ENCODE measurements at places on chromosomes 2 and 18.

DNA sequence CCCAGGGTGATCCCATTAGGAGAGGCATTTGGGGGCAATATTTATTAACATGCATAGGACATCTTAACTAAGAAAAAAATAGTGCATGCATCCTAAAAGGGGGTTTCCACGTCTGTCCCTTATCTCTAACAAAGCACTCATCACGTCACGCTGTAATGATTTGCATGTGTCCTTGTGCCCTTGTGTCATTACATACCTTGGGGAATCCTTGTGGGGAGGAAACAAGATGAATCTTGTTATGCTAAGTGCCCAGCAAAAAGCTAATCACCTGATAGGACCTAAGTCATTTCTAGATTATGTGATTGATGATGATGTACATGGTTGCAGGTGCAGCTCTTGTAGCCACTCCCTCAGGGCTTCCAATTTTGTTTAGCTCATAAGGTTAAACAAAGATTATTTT is 250.9 kb downstream of the FBXO15 start:
- no peak for DNase-seq

DNA sequence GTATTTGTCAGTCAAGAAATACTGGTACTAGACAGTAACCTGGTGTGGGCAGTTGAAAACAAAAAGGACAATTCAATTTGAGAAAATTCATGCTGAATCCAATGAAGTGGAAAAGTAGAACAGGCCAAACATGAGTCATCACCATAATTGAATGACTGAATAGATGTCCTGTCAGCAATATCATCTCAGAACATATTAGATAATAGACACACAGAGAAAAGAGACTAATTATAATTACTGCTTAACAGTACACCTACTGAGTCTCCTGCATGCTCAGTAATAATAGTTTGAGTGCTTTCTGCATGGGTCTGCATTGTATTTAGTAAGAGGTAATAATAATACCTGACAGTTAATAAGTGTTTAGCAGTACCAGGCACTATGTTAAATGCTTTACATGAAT is 138.6 kb upstream of the ZC3H15 start:
- no peak for DNase-seq

DNA sequence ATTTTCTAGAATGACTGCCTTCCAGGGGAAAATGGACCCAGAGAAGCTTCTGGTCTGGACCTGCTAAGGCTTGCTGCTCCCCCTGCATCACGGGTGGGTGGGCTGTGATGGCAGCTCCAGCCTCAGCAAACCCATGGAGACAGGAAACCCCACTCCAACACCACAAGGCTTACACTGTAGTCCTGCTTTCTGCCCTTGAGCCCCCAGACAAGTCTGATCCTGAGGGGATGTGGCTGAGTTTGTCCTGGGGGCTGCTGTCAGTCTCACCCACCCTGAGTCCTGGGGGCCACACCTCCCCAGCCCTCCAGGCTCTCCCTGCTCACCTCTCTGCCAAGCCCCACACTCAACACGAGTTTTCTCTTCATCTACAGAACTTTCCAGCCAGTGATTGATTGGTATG is 279.4 kb downstream of the EIPR1 start:
- no peak for DNase-seq

GRCh38 chr2:165778653-165779451 is 15.2 kb downstream of the GALNT3 start:
- no peak for DNase-seq

- DNase-seq = no peak
Observed at GRCh38 chr2:88658326-88658725, 31.1 kb upstream of the EIF2AK3 start.

GRCh38 chr2:85994897-85995647 is 106.3 kb upstream of the ST3GAL5 start:
- DNase-seq = no peak

DNA sequence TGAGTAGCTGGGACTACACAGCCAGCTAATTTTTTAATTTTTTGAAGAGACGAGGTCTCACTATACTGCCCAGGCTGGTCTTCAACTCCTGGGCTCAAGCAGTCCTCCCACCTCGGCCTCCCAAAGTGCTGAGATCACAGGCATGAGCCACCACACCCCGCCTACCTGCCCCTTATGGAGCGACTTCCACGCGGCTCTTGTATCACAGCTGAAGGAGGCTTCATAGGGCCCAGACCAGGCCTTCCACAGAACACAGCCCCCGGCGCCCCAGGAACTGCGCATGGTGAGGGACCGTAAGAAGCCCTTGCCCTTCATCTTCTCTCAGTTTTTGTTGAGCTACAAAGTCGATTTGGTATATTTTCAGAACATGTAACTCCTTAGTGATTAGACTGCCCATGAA is 220.3 kb downstream of the KLHL29 start:
- no peak for DNase-seq

- DNase-seq = no peak
Observed at GRCh38 chr2:44934038-44934982, 7.2 kb upstream of the SIX3 start.

DNA sequence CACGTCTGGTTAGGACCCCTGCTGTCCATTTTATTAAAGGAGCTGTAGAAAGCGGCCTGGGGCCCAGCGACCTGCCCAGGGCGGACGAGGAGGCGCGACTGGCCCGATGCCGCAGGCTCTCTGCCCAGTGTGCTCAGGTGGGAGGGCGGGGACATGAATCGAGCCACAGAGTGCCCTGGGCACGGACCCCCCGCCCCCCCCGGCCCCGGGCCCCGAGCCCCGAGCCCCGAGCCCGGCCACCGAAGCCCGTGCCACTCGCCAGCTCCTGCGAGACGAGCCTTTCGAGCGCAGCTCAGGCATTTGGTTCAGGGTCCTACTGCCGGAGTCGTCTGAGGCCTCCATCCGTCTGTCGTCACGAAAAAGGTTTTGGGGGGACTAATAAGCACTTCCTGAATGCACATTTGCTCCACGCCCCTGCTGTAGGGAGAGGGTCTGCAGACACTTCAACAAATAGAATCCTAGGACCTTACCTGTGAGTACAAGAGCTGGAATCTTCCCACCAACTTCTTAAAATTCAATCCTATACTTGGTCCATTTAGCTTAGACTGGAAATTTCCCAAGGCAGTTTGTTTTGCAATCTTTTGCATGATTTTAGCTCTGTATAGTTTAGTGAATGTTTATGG is 602 bp upstream of the ADAM17 start:
- no peak for DNase-seq

DNA sequence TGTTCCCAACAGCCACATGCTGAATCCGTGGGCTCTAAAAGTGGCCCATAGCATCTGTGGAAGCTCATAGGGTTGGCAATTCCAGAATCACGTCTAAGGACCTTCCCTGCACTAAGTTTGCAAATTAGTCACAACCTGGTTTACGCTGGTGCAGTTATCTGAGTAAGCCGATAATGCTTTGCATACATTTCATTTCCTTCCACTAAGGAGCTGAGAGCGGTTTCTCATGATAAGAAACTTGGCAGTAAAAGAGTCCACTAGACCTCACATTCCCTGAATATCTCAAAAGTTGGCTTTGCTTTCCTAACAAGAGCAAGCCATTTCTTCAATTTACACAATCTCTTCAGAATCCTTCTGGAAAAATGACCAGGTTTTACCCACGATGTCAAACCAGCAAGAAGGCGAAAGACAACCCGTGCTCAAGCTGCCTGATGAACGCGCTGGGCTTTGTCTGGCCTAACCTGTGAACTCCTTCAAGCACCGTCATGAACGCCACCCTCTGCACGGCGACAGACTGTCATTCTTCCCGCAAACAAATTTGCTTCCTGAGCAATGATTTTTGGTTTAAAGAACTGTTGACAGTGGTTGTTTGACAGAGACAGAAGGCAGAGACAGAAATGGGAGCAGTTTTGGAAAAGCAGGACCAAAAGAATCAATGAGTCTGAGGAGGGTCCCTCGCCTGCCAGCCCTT is 73.0 kb upstream of the COPS8 start:
- DNase-seq = no peak

- no peak for DNase-seq
Observed at GRCh38 chr2:174522553-174522952, 35.7 kb upstream of the GPR155 start.

DNA sequence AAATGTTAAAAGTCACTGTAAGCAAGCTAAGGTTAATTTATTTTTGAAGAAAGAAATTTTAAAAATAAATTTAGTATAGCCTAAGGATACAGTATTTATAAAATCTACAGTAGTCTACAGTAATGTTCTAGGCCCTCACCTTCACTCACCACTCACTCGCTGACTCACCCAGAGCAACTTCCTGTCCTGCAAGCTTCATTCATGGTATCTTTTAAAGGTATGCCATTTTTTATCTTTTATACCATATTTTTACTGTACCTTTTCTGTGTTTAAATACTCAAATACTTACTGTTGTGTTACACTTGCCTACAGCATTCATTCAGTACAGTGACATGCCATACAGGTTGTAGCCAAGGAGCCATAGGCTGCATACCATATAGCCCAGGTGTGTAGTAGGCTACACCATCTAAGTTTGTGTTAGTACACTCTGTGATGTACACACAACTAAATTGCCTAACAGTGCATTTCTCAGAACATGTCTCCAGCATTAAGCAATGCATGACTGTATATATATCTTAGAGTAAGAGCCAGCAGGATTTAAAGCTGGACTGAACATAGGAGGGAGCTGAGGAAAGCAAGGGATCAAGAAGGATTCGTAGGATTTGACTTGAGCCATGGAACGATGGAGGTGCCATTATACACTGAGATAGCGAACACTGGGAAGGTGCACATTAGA is 83.1 kb upstream of the KLF7 start:
- DNase-seq = no peak

DNA sequence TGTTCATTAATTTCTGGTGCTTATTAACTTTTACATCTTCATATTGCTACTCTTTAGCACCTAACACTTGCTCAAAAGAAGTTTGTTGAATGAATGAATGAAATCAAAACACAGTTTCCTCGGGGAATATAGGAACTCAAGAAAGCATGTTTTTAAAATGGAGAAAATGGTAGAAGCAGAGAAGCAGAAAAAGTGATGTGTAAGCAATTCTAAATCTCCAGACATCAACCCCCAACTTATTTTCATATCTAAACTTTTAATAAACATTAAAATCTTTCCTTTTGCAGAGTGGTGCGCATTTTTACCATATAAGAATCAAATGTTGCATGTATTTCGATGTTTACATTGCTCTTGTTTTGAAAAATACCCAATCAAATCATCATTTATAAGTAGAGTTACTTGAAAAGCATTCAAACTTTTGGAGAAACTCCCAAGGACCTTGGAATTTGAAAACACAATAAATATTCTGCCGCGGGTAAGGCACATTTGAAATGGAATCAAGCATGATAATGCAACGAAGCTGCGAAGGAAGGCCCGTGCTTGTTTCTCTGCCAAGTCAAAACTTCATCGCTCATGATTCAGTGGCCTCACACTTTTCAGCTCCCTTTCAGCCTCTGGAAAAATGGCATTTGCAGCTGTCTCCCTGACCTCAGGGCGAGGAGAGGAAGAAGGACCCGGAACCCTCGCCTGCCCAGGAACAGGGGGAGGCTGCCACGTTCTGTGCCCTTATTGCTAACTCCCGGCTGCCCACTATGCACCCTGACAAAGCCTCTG is 26.7 kb upstream of the SMIM21 start:
- DNase-seq = no peak

GRCh38 chr2:216837740-216838139 is 22.1 kb downstream of the TNP1 start:
- DNase-seq = no peak

- DNase-seq = no peak
Observed at GRCh38 chr2:26959331-26959730, 11.1 kb upstream of the MAPRE3 start.

GRCh38 chr2:200845669-200846325 is 18.7 kb downstream of the CLK1 start:
- no peak for DNase-seq

GRCh38 chr2:130728007-130728454 is 839 bp upstream of the GPR148 start:
- no peak for DNase-seq

- no peak for DNase-seq
Observed at GRCh38 chr2:198136142-198136541, 331.7 kb downstream of the PLCL1 start.

DNA sequence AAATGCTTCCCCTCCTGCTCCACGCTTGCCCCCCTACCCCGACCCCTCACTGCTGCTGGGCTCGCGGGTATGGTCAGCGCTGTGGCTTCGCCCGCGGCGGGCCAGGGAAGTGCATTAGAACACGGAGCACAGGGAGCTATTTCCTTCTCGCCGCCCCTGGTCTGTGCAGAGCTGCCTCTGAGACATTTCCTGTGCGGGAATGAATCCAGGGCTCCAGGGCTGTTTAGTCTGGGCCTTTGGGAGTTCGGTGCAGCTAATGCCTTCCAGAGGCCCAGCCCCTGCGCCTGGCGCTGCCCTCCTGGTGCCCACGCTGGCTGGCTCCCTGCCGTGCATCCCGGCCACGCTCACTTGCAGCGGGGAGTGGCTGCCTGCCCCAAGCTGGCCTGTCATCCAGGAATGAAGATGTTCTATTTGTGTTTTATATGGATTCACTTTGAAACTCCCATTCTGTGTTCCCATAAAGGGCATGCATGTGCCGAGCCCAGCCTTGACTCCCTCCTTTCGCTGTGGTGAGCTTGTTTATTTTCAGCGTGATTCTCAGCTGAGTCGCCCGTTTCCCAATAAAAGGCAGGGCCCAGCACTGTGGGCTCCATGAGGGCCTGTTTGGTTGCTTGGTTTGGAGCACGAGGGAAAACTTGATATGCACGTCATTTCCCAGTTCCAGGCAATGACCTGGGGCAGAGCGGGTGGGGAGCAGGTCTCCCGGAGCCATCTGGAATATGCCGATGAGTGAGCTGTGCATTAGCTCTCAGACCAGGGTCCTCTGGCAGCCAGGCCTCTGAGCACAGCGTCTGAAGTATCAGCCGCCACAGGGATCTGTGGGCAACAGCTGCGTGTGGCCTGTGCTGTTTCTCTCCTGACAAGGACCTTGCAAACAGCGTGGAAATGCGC is 42.7 kb downstream of the SH3RF3 start:
- no peak for DNase-seq
